ENCODE measurements at places on chromosomes 12 and 14. TPM values are rescaled to one million over a fixed set of nuclear protein-coding genes. Genes with fewer than 3 reads are reported as not detected.

The CCDC196 gene
- not detected for total RNA-seq

The C12orf56 gene
- total RNA-seq, result not detected

- H3K4me3 ChIP-seq, result no peak overlapping the region
- H3K4me1 ChIP-seq, result no peaks in the 10 kb centered on the region
Observed at GRCh38 chr12:117090816-117091711, 8.2 kb downstream of the TESC start.

DNA sequence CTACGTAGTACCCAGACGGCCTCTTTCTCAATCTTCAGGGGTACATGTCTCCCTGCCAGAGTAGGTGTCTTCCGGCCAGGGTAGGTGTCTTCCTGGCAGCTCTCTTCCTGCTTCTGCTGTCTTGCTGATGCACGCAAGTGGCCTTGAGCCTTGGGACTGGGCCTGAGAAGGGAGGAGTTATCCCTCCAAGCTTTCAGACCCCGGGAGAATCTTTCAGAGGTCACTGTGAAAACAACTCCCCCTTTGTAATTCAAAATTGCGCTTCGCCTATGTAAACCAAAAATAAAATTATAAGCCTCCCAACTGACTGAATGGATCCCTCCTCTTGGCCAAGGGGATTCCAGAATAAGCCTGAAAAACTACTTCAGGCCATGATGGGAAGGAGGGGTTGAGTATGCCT, 87.3 kb upstream of the NUDT4 start:
- H3K36me3 ChIP-seq, result no peaks in the 10 kb centered on the region
- no peak overlapping the region for H3K27ac ChIP-seq
- H3K27me3 ChIP-seq, result no peaks in the 10 kb centered on the region

The CD27 gene
- not detected for total RNA-seq

DNA sequence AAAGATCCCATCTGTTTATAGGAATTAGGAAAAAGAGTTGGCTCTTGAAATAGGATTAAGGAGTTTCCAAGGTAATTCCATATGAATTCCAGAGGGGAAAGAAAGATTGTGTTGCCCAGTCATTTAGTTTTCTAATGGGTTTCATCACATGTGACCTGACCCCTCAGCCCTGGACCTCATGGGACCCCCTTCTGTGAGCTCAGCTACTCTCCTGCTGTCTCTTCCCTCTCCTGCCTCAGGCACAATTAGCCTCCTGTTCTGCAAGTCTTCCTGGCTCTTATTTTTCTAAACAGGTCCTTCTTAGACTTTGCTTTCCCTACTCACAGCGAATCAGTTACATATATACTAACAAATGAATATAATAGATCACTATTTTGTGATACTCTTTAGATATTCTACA, 237.7 kb downstream of the TRHDE start:
- no peaks in the 10 kb centered on the region for H3K27me3 ChIP-seq
- H3K36me3 ChIP-seq, result 0 out of 2 replicates have a peak, but pooled peaks cover 1% of the 10 kb centered on the region
- peaks cover 4% of the 10 kb centered on the region for H3K4me1 ChIP-seq
- H3K4me3 ChIP-seq, result no peak overlapping the region

The RPGRIP1 gene
- not detected for total RNA-seq

The ANKS1B gene
- 0.18 TPM for total RNA-seq

The CD163L1 gene
- total RNA-seq, result 1.6 TPM

GRCh38 chr12:41577995-41578394, 389.9 kb downstream of the PDZRN4 start:
- no peaks in the 10 kb centered on the region for H3K27me3 ChIP-seq
- H3K4me1 ChIP-seq, result no peaks in the 10 kb centered on the region
- no peak for DNase-seq
- no peak overlapping the region for H3K27ac ChIP-seq
- H3K36me3 ChIP-seq, result no peaks in the 10 kb centered on the region

DNA sequence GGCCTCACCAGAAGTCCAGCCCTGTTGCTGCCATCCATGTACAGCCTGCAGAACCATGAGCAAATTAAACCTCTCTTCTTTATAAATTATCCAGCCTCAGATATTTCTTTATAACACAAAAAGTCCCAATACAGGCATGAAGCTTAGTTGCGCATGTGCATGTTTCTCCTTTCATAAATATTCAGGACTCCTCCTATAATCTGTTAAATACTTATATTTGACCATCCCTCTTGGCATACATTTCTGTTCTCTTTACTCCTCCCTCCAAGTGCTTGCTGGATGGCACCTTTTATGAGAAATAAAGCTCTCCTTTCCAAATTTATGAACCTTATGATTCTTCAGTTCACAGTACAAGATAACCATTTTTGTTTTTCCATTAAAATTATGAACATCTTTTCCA, 20.5 kb downstream of the DAAM1 start:
- H3K27me3 ChIP-seq, result no peaks in the 10 kb centered on the region
- H3K36me3 ChIP-seq, result no peaks in the 10 kb centered on the region
- H3K4me3 ChIP-seq, result no peak overlapping the region
- peaks cover 7% of the 10 kb centered on the region for H3K4me1 ChIP-seq
- no peak for DNase-seq

GRCh38 chr12:42759622-42760273, 170.2 kb upstream of the PRICKLE1 start:
- H3K4me1 ChIP-seq, result peaks cover 12% of the 10 kb centered on the region
- H3K36me3 ChIP-seq, result no peaks in the 10 kb centered on the region
- no peak overlapping the region for H3K27ac ChIP-seq
- no peaks in the 10 kb centered on the region for H3K27me3 ChIP-seq
- no peak overlapping the region for H3K4me3 ChIP-seq
- DNase-seq, result peak; percentile 77

DNA sequence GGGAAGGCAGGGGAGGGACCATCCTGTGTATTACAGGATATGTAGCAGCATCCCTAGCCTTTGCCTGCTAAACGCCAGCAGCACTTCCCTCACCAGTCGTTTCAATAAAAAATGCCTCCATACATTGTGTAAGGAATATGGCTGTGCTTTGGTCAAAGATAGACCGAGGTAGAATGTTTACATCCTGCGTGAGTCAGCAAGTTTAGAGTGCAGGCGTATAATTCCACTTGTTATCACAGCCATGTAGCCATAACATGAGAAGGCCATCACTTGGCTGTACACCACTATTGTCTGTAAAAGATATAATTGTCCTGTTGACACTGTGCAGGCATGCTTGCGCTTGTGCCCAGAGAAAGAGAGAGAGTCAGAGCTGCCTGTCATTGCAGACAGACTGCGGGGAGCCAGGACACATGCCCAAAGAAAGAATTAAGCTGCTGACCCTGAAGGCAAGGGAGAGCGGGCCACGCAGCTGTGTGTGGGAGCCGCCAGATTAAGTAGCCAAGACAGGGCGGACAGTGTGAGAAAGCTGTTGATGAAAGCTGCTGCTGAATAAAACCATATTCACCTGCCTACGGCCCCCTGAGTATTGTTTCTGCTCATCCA, 68.4 kb downstream of the CRACR2A start:
- H3K27me3 ChIP-seq, result peaks cover 7% of the 10 kb centered on the region
- no peak overlapping the region for H3K27ac ChIP-seq
- H3K4me1 ChIP-seq, result no peaks in the 10 kb centered on the region
- H3K4me3 ChIP-seq, result no peak overlapping the region
- DNase-seq, result no peak

The GALNT6 gene
- total RNA-seq, result 21.4 TPM

The TAS2R14 gene
- total RNA-seq, result 3.9 TPM

The HOXC12 gene
- total RNA-seq, result not detected

DNA sequence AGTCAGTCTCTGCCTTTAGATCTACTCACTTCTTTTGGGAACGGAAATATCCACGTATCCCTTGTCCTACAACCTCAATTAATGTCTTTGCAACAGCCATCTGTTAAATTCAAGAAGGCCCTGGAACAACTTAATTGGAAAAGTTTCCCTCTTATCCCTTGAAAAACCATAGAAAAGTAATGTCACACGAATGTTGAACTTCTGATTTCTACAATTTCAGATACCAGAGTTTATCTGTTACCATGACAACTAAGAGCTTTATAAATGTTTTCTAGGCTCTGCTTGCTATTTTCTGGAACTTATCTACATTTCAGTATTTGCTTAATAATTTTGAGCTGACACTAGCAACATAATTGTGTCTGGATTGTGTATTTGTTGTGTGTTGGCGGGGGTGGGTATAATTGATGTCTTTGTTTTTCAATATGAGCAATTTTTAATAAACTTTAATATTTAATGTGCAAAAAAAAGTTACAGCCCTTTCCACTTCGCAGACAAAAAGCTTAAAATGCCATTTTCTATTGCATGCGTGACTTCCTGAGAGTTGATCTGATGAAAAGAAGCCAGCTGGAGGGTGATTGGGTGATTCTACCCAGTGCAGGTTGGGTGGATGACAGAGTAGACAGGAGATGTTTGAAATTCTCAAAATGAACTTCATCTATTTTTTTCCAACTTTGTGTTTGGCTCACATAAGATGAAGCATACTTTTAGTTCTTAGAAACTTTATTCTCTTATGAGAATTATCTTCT, 11.8 kb upstream of the EDDM3A start:
- H3K4me3 ChIP-seq, result no peak overlapping the region
- no peaks in the 10 kb centered on the region for H3K27me3 ChIP-seq
- no peaks in the 10 kb centered on the region for H3K36me3 ChIP-seq
- no peaks in the 10 kb centered on the region for H3K4me1 ChIP-seq
- no peak overlapping the region for H3K27ac ChIP-seq

DNA sequence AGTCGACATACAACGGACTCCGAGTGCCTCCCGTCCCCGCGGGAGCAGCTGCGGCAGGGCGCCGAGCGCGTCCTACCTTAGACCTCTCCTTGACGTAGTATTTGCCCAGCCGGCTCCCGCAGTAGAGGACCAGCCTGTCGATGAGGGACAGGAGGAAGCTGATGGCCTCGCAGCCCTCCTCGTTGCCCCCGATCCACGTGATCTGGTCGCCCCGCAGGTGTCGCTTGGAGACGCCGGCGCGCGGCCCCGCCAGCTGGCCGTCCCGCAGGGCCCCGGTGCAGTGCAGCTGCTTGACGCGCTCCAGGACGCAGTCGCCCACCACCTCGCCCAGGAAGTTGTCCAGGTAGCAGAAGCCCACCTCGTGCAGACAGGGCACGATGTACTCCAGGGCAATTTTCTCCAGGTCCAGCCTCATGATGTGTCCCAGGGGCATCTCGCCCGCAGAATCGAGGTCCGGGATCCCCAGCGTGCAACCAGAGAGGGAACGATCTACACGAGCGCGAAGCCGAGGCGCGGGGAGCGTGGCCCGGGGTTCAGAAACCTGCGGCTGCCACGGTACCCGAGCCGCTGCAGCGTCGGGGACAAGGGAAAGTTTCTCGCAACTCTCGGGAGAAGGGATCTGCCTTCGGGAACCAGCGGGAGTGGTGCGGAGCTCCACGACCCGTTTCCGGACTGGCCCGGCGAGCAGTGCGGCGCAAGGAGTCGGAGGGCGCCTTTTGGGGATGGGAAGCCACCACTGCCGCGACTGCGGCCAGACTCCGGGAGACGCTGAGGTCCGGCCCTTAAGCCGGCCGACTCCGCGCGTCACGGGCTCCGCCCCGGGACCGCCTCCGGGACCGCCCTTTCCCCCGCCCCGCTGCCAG, at the start of gene EGLN3:
Gene EGLN3 (minus strand): TSS at position 755 of the 863 bp plus-strand sequence. CDS start 322 bp downstream, at position 433.
- H3K4me1 ChIP-seq, result no peaks in the 10 kb centered on the region
- peak within 1 kb of the TSS; percentile 66 for H3K4me3 ChIP-seq
- peaks cover 28% of the 10 kb centered on the region for H3K27me3 ChIP-seq
- no peaks in the 10 kb centered on the region for H3K36me3 ChIP-seq

DNA sequence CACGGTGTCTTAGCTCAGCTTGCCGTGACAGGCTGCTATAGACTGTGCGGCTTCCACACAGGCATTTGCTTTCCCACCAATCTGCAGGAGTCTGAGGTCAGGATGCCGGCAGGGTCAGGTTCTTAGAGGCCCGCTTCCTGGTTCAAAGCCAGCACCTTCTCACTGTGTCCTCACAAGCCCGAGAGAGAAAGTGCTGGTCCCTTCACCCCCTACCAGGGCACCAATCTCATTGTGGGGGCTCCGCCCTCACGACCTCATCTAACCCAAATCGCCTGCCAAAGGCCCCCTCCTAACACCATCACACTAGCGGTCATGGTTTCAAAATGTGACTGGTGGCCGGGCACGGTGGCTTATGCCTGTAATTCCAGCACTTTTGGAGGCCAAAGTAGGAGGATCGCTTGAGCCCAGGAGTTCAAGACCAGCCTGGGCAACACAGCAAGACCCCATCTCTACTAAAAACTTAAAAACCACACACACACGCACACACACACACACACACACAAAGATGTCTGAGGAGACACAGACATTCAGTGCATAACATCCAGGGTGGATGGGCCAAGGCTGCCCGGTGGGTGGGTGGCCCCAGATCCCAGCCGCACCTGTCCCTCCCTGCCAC, 26.8 kb downstream of the MMP17 start:
- H3K27ac ChIP-seq, result no peak overlapping the region
- no peak overlapping the region for H3K4me3 ChIP-seq
- H3K4me1 ChIP-seq, result peaks cover 6% of the 10 kb centered on the region
- DNase-seq, result no peak
- H3K27me3 ChIP-seq, result peaks cover 12% of the 10 kb centered on the region

The PRIMA1 gene
- total RNA-seq, result not detected

The LBHD2 gene
- not detected for total RNA-seq

Measured in IMR-90 (cell line).